SW 1271 (cell line): ENCODE measurements at places on chromosomes 12 and 14.

- peak; percentile 54 for DNase-seq
These were observed 110.5 kb downstream of the ARF6 start for GRCh38 chr14:50003213-50004021.

DNA sequence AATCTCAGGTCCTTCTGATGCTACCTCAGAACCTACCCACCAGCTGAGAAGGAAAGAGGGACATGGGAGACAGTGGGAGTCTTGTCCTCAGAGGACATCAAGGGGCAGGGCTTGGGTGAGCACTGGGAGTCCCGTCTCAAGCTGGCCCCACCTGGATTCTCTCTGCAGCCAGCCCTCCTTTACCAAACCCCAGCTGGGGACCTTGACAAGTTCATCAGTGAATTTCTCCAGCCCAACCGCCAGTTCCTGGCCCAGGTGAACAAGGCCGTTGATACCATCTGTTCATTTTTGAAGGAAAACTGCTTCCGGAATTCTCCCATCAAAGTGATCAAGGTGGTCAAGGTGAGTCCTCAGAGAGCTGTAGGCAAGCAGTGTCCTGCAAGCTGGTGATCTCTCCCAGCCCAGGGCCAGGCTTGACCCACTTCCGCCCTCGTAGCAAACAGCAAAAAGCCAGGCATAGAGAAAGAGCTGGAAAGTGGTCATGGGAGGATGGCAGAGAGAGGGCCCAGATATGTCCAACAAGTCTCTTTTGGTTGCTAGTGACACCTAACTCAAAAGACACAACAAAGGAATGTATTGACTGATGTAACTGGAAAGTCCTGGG is 14.2 kb upstream of the OAS2 start:
- DNase-seq: no peak

DNA sequence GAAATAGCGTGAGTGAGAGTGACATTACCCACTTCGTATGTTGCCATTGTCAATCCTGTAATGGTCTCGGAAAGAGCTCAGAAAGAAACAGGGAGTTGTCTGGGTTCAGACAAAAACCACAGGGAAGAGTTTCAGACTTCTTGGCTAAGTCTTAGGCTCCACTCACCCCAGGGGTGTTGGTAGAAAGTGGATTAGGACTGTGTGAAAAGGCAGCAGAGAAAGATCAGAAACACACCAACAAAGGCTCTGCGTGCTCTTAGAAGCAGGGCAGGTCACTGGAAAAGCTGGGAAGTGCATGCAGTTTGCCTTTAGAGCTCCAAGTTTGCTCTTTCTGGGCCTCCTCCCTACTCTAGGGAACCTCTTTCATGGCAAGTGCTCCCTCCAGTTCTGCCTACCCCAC is 106.1 kb upstream of the PLXNC1 start:
- DNase-seq: no peak

DNA sequence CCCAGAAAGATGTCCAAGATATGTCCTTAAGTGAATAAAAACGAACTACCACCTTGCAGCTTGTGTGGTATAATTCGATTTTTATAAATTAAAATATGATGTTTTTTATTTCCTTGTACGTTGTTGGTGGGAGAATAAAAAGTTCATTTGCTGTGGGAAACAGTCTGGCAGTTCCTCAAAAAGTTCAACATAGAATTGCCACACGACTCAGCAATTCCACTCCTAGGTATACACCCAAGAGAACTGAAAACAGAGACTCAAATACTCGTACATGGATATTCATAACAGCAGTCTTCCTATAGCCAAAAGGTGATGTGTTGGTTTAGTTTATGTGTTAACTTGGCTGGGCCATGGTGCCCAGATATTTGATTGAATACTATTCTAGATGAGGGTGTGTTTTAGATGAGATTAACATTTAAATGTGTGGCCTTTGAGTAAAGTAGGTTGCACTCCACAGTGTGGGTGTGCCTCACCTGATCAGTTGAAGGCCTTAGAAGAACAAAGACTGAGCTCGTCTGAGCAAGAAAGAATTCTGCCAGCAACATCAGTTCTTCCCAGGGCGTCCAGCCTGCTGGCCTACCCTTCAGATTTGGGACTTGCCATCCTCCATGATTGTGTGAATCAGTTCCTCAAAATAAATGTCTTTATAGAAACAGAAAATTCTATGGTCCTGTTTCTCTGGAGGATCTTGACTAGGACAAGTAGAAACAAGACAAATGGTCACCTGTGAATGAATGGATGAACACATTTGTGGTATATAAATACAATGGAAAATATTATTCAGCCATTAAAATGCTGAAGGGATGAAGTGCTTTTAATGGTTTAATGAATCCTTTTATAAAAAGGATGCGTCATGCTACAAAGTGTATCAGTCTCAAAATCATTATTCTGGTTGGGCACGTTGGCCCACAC is 5.1 kb upstream of the DENR start:
- DNase-seq: no peak

DNA sequence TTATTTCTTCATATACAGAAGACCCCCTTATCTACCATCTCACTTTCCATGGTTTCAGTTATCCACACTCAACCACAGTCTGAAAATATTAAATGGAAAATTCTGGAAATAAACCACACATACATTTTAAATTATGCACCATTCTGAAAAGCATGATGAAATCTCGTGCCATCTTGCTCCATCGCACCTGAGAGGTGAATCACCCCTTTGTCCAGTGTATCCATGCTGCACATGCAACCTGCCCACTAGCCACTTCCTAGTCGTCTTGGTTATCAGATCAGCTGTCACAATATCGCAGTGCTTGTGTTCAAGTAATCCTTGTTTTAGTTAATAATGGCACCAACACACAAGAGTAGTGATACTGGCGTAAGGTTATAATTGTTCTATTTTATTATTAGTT is 145.7 kb downstream of the C12orf42 start:
- DNase-seq: no peak

- DNase-seq: no peak
These were observed 60.4 kb downstream of the SMUG1 start for GRCh38 chr12:54128416-54128815.

GRCh38 chr12:11534064-11534463 is 115.4 kb upstream of the ETV6 start:
- DNase-seq: no peak

- DNase-seq: no peak
These were observed 165.7 kb downstream of the SRGAP1 start for GRCh38 chr12:64010069-64010686.

DNA sequence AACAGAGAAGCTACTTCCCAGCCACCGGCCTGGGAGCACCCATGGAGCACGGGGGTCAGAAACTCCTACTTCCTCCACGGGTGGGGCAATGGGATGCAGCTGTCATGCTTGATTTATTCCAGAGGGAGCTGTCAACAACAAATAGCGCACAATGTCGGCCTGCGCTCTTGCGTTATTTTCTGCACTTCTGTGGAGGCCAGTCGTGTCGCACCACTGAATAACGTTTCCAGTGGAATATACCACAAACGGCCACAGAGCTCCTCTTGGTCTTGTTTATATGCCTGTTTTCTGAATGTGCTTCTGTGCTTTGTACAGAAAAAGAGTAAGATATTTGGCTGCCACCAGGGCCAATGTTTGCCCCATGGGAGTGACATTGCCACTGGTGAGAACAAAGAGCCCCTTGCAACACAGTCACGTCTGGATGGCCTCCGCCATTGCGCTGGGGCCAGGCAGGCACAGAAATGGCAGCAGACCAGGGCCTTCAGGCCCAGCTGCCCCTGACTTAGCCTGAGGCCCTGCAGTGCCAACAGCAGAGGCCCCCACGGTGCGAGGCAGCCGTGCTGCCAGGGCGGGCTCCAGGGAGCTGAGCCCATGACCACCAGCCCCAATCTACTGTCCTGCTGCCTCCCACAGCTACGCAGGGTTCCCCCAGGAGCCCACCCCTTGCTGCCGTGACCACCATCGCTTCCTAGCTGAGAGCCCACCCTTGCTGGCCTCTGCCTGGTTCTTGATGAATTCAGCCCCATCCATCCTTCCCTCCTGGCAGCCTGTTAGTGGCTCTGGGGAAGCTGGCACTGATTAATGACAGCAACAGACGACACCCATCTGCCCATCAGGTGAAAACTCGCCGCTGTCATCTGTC is 28.9 kb upstream of the TMEM179 start:
- no peak for DNase-seq

DNA sequence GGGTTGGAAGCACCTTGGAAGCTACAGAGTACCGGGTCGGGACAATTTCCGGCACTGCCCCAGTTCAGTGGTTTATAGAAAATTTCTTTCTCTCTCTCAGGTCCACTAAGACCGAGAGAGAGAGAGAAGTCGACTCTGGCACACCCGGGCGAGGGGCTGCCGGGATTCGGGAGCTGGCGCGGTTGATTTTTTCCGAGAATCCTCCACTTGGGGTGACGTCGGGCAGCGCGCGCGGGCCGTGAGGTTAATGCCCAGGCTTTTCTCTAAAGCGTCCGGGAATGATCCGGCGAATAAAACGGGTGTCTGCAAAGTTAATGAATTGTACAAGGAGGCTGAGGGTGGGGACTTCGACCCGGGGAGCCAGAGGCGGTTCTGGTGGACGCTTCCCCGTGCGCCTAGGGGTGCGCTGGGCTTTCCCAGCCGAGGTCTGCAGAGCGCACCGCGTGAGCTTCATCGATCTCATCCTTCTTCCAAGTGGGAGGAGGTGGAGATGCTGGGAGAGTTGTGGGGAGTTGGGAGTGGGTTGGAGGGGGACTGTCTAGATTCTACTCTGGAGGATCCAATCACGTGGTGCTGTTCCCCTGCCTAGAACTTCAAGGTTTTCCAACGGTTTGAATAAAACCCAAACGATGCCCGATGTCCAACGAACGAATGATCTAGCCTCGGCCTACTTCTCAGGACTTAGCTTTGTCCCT is 51.9 kb upstream of the TBX3 start:
- DNase-seq: no peak

- no peak for DNase-seq
These were observed 431.6 kb downstream of the RAD51B start for GRCh38 chr14:68250927-68251768.

- DNase-seq: no peak
These were observed 16.0 kb downstream of the NR2C1 start for GRCh38 chr12:95057424-95057823.

DNA sequence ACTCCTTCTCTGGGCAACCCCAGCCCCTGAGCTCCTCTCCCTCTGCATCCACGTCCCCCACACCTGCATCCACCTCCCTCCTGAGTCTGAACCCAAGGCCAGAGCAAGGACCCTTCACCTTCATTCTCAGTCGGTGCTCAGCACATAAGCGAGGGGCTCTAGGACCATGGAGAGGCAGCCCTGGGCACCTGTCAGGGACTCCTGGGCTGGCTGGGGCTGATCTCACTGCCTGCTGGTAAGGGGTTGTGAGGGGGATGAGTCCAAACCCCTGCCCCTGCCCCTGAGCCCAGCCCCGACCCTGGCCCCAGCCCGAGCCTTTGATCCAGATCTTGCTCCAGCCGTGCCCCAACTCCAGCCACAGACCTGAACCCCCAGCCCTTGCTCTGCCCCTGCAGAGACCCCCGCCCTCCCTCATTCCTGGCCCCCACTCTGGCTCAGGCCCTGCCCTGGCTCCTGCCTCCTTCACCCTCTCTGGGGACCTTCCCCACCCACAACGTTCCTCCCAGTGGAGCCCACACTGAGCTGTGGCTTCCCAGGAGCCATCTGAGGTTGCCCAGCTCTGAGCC is 888 bp upstream of the CCDC197 start:
- no peak for DNase-seq

DNA sequence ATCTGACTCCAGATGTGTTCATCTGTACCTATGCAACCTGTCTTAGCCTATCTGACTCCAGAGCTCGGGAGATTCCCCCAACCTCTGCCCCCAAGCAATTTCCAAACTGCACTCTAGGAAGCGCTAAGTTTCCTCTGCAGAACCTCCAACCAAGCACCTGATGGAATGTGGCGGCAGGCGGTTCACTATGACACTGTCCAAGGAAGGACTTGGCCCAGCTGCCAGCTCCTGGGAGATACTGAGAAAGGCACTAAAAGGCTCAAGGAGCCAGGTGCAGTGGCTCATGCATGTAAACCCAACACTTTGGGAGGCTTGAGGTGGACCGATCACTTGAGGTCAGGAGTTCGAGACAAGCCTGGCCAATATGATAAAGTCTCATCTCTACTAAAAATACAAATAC is 244.0 kb downstream of the BCL11B start:
- no peak for DNase-seq

DNA sequence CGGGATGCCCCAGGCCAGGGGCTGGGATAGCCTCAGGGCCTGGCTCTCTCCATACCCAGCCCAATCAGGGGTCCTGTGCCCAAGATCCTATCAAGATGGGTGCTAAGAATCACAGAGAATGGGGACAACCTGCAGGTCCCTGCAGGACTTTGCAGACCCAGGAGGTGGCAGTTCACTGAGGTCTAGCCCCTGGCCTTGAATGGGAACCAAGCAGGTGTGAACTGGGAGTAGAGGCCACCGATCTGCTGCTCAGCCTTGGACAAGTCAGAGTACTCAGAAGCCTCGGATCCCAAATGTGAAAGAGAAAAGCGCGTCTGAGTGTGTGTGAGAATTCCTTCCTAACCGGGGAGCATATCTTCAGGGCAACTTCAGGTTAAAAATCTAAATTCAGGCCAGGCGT is 76.2 kb downstream of the ARL6IP4 start:
- DNase-seq: no peak

- no peak for DNase-seq
These were observed 54.2 kb downstream of the PTPRQ start for GRCh38 chr12:80498059-80498728.

- no peak for DNase-seq
These were observed 15.5 kb downstream of the TPCN1 start for GRCh38 chr12:113236539-113237399.

- no peak for DNase-seq
These were observed 113.2 kb downstream of the APAF1 start for GRCh38 chr12:98758331-98758730.

- DNase-seq: no peak
These were observed 40.8 kb downstream of the DBX2 start for GRCh38 chr12:45010059-45010458.

DNA sequence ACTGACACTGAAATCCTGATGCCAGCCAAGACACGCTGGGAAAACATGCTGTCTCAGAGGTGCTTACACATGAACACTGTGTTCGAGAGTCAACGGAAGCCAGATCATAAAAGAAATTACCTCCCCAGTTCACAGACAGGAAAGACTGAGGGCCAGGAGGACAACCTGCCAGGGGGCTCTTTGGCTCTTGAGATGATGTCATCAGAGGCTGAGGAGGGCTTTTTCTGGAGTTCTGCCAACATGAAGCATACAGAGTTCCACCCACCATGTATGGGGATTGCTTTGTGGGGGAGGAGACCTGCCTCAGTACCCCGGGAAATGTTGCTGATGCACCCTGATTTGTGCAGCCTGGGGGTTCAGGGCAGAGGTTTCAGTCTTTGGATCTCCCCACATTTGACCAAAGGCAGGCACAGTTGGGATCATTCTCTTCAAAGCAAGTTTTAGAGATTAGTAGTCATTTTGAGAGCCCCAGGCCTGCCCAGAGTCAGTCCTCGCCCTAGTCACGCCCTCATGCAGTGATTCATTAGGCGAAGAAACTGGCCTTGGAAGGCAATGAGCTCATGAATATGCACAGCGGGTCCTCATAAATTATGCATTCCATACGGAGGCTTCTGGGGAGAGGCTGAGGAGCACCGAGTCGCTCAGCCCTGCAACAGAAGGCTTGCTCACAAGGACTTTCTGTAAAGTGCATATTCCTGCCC is 34.9 kb upstream of the EML1 start:
- no peak for DNase-seq
